T1000 (cell line): ENCODE measurements at places on chromosomes 7 and 10.

GRCh38 chr7:124918662-124919061 is 11.0 kb downstream of the POT1 start:
- no peak for DNase-seq

DNA sequence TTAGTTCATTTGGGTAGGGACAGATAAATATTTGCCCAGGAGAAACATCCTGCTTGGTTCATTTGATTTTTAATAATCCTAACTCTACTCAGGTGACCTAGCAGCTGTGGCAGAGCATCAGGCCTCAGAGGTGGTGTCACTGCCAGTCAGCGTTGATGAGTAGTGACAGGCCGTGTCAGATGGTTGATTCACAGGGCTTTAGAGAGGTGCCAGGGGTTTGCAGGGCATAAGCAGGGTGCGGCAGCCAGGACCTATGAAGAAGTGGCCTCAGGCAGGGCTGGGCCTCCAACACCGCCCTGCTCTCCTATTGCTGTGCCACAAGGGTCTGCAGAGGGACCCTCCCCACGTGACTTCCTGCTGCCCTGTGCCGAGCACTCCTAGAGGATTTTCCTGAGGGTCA is 128.1 kb downstream of the HECW1 start:
- DNase-seq = no peak

GRCh38 chr7:157397731-157398691 is 61.2 kb downstream of the DNAJB6 start:
- peak; percentile 13 for DNase-seq

- no peak for DNase-seq
Observed at GRCh38 chr7:128916643-128916915, 6.1 kb upstream of the KCP start.

DNA sequence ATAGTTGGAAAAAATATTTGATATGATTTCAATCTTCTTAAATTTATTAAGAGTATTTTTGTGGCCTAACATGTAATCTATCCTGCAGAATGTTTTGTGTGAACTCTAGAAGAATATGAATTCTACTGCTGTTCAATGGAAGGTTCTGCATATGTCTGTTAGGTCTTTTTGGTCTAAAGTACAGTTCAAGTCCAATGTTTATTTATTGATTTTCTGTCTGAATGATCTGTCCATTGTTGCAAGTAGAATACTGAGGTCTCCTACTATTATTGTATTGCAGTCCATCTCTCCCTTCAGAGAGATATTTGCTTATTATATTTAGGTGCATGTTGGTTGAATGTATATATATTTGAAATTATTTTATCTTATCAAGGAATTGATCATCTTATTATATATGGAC is 18.9 kb upstream of the DYNC1I1 start:
- no peak for DNase-seq

- no peak for DNase-seq
Observed at GRCh38 chr10:102122450-102122849, 2.3 kb upstream of the LDB1 start.

- DNase-seq = no peak
Observed at GRCh38 chr7:98553666-98554065, 63.4 kb upstream of the NPTX2 start.

GRCh38 chr7:67451306-67451705 is 454.7 kb downstream of the TYW1 start:
- DNase-seq = no peak

- no peak for DNase-seq
Observed at GRCh38 chr7:135666846-135667245, 4.5 kb downstream of the STMP1 start.

DNA sequence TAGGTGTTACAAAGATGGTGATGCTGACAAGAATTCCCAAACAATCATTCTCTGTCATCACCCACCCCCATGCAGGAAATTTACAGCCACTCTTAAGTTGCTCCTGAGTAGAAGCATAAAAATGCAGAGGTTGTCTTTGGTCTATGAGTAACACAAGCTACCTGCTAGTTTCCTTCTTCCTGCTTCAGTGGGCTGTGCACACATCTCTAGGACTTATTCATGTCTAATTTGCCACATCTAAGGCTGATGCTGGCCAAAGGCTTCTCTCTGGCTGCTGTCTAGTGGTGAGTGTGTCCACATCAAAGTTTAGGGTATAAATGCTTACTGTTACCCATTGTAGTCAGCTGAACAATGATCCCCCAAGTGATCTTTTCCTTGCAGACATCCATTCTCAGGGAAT is 662.5 kb downstream of the TYW1 start:
- no peak for DNase-seq

DNA sequence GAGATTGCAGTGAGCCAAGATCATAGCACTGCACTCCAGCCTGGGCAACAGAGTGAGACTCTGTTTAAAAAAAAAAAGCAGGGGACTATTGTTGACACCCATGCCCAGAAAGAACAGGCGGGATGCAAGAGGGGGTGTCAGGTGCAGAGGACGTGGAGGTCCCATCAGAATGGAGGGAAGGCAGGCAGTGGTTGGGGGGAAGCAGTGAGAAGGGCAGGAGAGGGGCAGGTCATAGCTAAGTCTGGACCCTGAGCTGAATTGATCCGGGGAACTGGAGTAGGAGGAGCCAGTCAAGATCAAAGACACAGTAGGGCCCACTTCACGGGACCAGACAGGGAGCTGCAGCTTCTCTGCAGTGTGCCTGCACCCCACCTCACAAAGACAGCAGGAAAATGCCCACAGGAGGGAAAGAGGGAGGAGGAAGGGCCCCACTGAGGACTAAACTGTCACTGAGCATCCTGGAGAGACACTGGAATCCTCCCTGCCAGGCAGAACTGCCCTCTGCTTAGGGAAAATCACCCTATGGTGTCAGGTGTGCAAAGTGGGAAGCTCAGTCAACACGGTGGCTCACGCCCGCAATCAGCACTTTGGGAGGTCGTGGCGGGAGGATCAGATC is 27.3 kb upstream of the ECHDC3 start:
- no peak for DNase-seq

DNA sequence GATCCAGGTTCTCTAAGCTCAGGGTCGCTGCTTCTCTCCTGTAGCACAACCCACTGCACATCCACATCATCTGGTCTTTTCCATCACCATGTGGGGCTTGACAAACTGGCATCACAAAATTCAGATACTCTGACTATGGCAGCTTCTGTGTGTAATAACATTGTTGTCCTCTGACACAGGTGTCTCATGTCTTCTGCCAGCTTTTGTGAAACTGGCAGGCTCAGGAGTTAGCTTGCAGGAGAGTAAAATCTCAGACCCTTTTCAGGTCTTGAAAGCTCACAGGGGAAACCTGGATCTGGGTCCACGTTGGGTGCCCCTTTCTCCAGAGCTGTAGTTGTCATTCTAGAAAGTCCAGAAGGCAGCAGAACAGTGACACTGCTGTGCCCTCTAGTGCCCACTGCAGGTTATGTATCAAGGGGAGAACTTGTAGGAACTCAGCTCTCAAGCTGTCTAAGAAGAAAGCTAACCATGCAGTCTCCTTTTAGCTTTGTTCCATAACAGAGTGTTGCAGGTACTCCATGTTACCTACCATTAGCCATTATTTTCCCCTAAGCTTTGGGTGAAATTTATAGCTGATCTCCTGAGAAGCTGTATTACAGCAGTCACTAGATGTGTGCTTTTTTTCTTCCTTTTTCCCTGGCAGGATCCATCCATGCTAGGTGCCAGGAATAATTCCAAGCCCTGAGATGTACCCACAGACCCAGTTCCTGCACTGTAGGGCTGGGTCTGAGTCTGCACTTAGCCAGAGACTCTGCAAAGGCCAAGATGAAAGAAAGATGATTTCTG is 102.7 kb downstream of the ZNF248 start:
- DNase-seq = no peak

- DNase-seq = no peak
Observed at GRCh38 chr7:115356999-115357702, 435.3 kb downstream of the MDFIC start.

- DNase-seq = no peak
Observed at GRCh38 chr7:120813546-120814252, 44.2 kb downstream of the TSPAN12 start.

DNA sequence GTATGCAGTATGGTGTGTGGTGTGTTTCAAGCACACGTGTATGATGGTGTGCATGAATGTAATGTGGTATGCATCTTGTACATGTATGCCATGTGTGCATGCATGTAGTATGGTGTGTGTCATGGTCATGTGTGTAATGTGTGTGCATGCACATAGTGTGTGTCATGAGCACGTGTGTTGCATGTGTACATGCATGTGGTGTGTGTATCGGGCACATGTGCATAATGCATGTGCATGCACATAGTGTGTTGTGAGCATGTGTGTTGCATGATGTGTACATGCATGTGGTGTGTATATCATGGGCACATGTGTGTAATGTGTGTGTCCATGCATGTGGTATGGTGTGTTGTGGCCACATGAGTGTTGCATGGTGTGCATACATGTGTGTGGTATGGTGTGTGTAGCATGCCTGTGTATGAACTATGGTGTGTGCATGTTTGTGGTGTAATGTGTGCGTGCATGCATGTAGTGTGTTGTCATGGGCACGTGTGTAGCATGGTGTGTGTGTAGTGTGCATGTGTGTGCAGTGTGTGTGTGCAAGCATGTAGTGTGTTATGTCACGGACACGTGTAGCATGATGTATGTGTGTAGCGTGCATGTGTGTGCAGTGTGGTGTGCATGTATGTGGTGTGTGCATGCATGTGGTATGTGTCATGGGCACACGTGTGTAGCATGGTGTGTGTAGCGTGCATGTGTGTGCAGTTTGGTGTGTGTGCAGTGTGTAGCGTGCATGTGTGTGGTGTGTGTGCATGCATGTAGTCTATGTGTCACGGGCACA is 17.6 kb downstream of the KNDC1 start:
- DNase-seq = no peak

DNA sequence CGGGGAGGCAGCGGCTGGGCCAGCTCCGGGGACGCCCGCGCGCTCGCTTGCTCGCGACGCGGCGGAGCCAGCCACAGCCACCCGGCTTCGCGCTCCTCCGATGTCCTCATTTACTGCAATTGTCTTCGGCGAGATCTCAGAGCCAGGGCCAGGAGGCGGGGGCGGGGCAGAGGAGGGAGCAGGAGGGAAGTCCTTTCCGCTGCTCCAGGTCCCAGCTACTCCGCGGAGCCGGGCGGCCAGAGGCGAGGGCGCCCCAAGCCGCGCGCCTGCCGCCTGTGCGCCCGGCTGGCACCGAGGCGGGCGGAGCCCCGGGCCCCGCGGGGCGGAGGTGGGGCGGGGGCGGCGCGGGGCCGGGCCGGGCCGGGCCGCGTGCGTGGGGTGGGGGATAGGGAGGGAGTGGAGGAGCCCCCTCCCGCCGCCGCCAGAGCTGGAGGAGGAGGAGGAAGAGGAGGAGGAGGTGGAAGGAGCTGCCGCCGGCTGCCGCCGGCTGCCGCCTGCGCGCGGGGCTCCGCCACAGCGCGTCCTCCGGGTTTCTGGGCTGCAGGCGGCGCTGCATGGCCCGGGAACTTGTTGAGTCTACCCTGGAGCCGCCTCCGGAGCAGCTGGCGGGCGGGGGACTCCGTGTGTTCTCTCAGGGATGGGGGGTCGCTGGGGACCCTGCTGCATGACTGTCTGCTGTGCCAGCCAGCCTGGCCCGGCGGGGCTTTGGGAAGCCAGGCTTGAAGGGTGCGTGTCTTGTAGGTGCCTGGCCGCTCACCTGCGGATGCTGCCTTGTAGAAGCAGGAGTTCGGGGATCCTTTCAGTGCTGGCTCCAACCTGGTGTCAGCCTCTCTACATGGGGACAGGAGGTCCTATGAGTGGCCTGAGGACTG is at the start of gene INSYN2A:
INSYN2A (minus strand) TSS at position 310 of the 872 bp plus-strand sequence. CDS start 20,196 bp downstream, outside the sequence.
- DNase-seq = peak; percentile 53

DNA sequence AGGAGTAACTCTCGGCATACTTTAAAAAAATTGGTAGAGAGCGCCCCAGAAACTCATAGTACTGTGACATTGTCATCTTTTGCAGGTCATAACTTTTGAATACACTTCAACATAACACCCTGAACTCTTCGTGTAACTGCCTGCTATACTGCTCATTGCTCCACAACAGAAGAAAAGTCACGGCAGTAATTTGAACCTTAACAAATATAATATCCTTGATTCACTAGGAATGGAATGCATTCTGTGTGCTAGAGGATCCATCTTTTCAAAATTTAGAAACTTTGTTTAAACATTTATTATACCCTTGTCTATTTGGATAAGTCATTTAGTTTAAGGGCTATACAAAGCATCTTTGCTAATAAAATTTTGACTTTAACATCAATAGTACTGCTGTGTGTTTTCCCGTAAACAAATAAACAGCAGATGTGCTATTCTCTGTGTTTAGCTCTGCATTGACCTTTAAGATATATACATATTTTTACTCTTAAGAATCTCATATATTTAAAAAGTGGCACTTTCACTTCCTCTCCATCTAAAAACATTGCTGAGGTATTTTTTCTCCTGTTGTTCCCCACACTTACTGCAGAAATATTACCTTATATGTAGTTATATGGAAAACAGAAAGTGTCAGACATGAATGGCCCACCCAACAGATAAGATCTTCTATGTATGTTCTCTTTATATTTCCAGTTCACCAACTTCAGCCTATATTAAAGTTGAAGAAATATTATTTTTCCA is 217.6 kb upstream of the TMEM229A start:
- DNase-seq = no peak

DNA sequence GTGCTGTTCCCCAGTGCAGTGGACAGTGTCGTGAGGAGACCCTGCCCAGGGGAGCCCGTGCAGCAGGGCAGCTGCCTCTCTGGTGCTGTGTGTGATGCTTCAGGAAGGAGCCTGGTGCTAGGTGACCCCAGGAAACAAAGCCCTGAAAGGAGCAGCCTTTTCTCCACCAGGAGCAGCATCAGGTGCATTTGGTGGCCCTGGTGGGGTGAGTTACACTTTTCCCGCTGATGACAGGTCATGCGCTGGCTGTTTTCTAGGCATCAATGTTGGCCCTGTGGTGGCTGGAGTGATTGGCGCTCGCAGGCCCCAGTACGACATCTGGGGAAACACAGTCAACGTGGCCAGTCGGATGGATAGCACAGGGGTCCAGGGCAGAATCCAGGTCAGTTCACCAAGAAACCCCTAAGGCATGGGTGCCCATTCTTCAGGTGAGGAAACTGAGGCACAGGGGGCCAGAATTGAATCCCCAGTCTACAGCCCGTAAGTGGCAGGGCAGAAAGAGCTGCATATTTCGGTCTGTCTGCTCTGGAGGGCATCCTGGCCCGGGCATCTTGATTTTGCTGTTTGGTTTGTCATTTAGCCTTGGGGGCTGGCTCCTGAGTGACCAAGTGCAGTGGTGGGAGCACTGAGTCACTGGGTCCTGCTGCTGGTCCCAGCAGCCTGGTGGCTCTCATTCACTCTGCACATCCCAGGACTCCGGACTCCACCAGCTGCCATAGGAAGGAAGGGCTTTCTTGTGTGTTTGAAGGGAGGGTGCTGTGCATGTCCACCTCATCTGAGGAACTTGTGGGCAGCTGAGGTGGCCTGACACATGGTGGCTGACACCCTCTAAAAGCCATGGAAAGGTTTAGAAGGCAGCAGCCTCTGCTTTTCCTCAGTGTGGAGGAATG is 136.3 kb downstream of the ADCY1 start:
- DNase-seq = no peak

DNA sequence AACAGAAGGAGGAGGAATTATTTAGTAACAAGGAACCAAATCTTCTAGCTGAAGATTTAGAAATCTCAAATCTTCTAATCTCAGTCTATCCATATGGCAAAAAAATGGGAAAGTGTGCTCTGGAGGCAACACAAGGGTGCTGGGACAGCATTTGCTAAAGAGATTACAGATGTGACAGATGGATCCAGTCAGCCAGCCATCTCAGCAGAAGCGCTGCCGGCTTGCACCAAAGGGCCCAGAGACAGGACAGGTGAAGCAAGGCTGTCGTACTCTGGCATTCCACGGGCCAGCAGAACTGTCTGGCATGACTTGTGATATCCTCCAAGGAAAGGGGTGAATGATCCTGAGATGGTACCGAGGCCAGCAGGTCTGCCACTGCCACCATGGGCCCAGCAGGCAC is 45.7 kb upstream of the GJD4 start:
- DNase-seq = no peak

GRCh38 chr10:129866894-129867293 is 97.2 kb downstream of the EBF3 start:
- no peak for DNase-seq
